ENCODE measurements at places on chromosomes 7 and 10. TPM values are rescaled to one million over a fixed set of nuclear protein-coding genes. Genes with fewer than 3 reads are reported as not detected.

The MRLN gene
- not detected for total RNA-seq

The AFAP1L2 gene
- total RNA-seq = 6.9 TPM

The CALD1 gene
- total RNA-seq = 135 TPM

The PAPSS2 gene
- 104 TPM for total RNA-seq

The SUN3 gene
- not detected for total RNA-seq

The COL13A1 gene
- 3.1 TPM for total RNA-seq

The SPDYE9 gene
- total RNA-seq = not detected

The GALNT17 gene
- not detected for total RNA-seq

The TMEM178B gene
- total RNA-seq = 0.06 TPM

The GRM8 gene
- not detected for total RNA-seq

The PON3 gene
- 0.31 TPM for total RNA-seq

The LRRD1 gene
- total RNA-seq = under 0.01 TPM

The SH2D4B gene
- total RNA-seq = 0.16 TPM

The SEMA3C gene
- total RNA-seq = 0.16 TPM

The KCND2 gene
- 0.16 TPM for total RNA-seq

The GSDME gene
- total RNA-seq = 22.5 TPM

The STK31 gene
- total RNA-seq = 0.13 TPM

The ARID5B gene
- 5.5 TPM for total RNA-seq

The TMEM225B gene
- not detected for total RNA-seq

The SLC16A12 gene
- total RNA-seq = not detected

The ADAM22 gene
- total RNA-seq = 0.16 TPM

The EBLN1 gene
- not detected for total RNA-seq

The CAV1 gene
- total RNA-seq = 2,402 TPM

The ACTL6B gene
- not detected for total RNA-seq

The C10orf105 gene
- total RNA-seq = not detected

The GALNT11 gene
- total RNA-seq = 24.6 TPM

The ZNF398 gene
- total RNA-seq = 3.2 TPM

The KLF14 gene
- total RNA-seq = not detected

The WDFY4 gene
- total RNA-seq = 1.5 TPM

The SPDYE2 gene
- total RNA-seq = not detected

The EPHB4 gene
- total RNA-seq = 582 TPM

The EPHB6 gene
- not detected for total RNA-seq

The CYP51A1 gene
- 79.2 TPM for total RNA-seq
